ENCODE measurements at places on chromosomes 5 and 9.

DNA sequence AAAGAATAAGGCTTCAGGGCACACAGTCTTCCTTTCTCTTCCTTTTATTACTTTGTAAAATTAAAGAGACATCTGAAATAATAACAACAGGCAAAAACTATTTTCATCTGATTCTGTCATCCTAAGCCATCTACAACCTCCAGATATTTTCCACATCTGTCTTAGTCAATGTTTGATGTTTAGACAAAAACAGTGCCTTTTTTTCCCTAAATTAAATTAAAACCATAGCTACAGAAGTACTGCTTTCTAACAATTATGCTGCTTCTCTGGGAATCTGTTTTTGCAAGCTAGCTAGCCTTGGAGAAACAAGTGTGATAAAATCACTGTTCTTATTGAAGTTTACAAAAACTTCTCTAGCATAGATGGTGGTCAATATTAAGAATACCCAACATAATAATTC lies 95.4 kb downstream of the KIAA0825 start:
- DNase-seq: no peak

GRCh38 chr9:68749579-68750159 lies 44.6 kb downstream of the PIP5K1B start:
- no peak for DNase-seq

DNA sequence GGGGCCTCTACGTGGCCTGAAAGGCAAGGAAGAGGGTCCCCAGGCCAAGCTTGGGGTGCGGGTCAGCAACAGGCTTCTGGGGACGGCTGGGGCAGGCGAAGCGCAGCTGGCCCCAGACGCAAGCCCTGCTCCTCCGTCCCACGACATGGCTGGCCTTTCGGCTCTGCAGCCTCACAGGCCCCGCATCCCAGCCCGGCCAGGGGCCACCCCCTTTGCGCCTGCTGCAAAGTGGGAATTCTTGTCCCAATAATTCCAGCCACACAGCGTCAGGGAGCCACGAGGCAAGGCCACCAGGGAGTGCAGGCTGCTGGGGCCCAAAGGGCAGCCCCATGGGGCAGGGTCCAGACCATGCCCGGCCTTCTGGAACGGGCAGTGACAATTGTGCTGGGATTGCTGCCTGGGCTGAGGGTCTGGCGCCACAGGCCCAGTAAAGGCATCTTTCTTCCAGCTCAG lies 1.1 kb upstream of the ENTPD2 start:
- no peak for DNase-seq

- DNase-seq: no peak
Measured at GRCh38 chr5:149707097-149707496, 23.0 kb upstream of the PPARGC1B start.

- DNase-seq: peak; percentile 66
Measured at GRCh38 chr9:134391319-134392231, 65.3 kb downstream of the RXRA start.

DNA sequence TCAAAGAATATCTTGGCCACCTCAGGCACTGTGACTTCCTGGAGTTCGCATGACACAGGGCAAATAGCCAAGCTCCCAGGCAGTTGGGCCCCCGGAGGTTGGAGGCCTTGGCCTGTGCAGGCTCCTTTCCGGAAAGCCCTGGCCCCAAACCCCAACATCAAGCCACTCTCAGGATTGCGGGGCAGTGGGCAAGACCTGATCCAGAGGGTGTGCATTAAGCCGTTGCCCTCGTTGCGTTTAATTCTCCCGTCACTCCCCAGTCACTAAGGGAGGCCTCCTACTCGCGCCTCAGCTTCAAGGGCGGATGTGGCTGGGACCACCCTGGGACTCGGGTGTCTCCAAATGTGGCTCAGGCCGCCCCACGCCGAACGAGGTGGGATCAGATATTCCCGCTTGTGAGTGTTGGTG lies 60.1 kb downstream of the TMEM174 start:
- no peak for DNase-seq

- no peak for DNase-seq
Measured at GRCh38 chr9:20255052-20255451, 367.2 kb downstream of the MLLT3 start.

GRCh38 chr5:73701566-73701965 lies 75.6 kb downstream of the ARHGEF28 start:
- DNase-seq: no peak

DNA sequence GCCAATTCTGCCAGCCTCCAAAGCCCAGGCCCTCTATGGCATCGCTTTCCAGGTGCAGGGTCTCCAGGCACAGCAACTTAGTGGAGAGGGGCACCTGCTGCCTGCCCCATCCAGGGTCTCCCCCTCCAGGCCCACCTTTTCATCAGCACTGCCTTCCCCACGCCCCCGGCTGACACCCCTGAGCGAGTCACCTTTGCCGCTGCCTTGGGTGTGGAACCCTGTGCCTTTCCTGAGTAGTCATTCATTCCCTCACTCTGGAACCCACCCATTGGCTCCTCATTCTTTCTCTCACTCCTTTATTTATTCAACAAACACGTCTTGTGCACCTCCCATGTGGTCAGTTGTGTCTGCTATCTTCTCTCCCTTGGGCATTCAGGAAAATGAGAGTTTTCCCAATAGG lies 14.5 kb upstream of the RPL26L1 start:
- no peak for DNase-seq

DNA sequence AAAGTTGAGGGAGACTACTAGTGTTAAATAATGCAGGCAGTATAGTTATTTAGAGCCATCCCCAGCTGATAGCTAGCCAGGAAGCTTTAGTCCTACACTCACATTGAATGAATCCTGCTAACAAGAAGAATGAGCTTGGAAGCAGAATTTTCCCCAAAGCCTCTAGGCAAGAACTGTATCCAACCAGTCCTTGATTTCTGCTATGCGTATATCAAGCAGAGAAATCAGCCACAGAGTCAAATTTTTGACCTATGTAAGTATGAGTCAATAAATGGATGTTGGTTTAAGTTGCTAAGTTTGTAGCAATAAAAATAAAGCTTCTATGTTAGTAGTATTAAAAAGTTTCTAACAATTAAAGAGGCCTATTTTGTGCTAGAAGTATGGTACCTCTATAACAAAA lies 672.1 kb upstream of the CHD1 start:
- DNase-seq: no peak

DNA sequence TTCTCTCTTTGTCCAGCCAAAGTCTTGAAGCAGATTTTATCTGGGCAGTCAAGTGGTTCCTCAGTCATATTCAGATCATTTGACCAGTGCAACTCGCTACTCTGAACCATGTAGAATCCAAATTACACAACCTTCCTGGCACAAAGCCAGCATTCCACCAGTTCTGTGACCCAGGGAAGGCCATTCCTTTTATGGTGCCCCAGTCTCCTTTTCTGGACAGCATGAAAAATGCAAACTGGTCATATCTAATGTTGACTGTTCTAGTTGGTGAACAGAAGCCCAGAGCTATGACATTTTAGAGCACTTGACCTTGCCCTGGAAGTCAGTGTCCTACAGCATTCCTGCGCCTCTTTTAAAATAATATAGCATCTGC lies 364.6 kb downstream of the BRINP1 start:
- no peak for DNase-seq

- DNase-seq: no peak
Measured at GRCh38 chr5:71904852-71905251, 185.8 kb downstream of the CARTPT start.

GRCh38 chr9:86408121-86408520 lies 53.9 kb upstream of the TUT7 start:
- no peak for DNase-seq

GRCh38 chr5:149177911-149178565 lies 36.7 kb downstream of the ABLIM3 start:
- DNase-seq: no peak

DNA sequence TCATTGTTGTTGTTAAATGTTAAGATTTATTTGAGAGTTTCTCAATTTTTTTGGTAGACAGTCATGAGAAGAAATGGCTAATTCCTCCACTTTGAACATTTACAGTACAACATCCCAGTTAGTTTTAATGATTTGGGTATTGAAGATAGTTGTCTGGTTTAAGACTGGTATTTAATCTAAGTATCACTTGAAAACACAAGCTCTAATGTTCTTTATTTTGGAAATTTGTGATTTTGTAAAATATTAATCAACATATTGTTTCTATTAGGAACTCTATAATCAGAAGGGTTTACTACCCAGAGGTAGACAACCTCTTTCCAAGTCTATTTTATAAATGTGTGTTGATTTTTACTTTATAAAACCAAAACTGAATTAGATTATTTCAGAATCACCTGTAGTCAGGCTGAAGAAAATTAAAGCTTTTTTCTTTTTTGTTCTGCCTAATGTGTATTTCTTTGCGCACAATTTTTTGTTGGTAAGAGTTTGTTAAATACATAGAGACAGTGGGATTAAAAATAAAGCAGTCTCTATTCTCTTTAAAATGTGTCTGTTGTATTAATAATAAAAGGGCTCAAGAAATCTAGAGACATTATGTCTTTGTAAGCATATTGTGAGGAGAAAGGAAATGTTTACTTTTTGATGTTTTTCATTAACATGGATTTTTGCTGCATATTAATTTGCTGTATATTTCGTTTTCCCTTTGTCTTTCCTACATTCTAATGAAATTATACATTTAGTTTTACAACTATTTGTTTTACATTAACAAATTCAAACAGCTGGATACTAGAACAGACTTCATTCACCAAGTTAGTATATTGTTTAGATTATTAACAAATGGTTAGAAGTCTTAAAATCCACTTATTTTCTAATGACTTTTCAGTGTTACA lies 3.9 kb upstream of the PURA start:
- no peak for DNase-seq

DNA sequence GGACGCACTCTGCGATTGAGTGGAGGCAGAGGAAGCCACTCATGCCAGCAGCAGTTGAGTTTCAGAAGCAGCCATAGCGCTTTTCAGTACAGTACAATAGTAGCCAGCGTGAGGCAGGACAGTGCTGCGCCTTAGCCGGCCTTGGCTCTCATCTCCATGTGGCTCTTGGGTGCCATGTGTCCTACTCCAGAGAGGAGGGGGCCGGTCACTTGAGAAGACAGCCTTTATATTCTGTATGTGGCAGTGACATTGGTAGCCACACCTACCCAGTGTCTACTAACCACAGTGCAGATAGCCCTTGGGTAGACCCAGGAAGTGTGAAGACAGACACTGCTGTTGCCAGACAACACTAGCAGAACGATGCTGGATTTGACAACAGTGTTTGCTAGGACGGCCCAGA lies 42.3 kb downstream of the FAM78A start:
- DNase-seq: no peak

Data from stimulated activated CD4-positive, alpha-beta T cell treated with anti-CD3 and anti-CD28 coated beads, Interleukin-12 subunit alpha, Interleukin-12 subunit beta, amount 100 ng/mL, for 24 hours (primary cell).